NCI-H345 (cell line): ENCODE measurements at places on chromosomes 5 and 9.

DNA sequence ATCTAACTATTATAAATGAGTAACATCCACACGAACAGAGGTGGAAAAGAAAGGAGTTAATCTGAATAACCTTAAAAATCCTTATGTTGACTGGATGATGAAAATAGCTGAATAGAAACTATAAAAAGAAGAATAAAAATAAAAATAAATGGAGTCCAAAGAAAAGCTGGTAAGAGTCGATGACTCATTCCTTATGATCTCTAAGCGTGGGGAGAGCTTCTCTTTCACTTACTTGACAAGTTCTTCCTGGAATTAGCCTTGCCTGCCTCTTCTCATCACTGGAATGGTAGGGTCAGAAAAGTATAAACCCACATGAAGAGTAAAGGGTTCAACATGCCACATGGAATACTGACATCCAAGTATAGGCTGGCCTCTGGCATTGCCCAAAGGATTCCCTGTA, 477.0 kb upstream of the RGMB start:
- no peak for DNase-seq

DNA sequence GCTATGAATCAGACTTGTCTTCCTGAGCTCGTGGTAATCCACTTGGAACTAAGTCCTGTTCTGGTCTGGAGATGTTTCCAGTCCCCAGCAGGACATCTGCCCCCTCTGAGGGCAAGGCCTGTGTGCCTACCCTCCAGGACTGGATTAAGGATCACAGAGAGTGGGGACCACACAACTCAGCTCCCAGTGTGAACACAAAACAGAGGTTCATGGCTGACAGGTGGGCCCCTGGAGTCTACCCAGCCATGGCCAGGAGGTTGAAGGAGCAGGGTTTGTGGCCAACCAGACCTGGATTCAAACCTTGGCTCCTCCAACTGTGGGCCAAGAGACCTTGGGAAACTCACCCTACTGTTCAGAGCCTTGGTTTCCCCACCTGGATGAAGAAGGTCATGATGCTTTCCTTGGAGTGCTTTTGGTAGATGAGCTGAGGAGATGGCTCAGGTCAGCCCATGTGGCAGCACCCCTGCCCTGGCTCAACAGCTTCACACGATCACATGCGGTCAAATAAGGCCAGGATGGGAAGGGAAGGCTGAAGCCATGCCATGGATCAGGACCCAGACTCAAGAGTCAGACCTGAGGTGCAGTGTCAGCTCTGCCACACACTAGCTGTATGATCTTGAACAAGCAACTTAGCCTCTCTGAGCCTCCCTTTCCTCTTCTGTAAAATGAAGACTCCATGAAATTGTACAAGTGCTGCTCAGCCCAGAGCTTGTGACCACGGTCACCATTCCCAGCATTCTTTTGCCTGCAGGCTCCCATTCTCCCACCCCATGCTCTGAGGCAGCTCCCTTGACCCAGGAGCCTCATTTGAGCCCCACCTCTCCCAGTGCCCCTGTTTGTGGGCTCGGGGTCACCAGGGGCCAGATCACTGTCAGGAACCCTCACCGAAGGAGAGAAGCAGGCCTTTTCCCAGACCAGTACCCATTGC, 27.3 kb upstream of the ANGPTL2 start:
- no peak for DNase-seq

GRCh38 chr5:74935752-74936091, 69.5 kb upstream of the FAM169A start:
- DNase-seq = no peak

DNA sequence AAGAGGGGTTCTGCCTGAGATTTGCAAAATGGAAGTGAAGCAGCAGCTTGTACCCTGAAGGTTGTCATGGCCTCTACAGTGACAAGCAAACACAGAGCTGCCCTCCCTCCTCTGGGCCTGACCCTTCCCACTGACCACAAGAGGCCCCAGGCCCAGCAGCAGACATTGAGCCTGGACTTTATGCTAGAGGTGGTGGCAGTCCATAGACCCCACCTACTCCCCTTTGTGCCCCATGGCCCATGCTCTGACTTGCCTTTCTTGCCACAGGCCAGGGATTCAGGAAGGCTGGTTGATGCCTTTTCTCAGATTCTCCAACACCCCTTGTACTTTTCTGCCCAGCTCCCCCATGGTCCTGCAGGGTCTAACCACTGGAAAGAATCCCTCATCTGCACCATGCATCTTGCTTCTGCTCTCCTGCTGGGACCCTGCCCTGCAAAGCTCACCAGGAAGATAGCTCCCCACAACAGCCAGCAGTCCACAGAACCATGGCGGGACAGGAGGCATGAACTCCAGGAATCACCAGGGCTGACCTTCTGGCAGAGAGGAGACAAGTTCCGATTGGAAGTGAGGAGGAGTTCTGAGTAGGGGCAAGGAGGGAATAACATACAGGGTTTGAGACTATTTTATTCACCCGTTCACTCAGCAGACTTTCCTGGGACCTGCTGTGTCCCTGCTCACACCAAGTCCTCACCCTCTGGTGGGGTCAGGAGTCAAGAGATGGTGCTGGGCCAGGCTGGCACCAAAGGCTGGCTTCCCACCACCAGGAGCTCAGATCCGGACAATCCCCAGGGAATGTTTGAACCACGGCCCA, 263.8 kb downstream of the SYK start:
- DNase-seq = no peak

DNA sequence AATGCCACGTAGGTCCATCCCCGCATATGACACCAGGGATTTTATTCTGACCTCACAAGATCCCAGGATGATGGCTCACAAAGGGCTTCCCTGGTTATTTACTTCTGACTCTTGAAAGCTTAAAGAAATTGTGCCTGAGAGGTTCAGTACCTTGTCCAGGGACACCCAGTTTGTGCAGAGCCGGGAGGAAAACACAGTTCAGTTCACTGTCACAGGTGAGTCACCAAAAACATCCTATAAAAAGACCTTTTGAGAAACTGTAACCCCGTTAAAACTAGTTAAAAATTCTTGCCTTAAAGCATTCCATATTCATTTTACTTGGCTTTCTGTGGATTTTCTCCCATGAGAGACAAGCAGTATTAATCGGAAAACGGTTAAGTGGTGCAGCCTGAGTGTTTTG, 56.6 kb downstream of the ZNF510 start:
- DNase-seq = no peak

DNA sequence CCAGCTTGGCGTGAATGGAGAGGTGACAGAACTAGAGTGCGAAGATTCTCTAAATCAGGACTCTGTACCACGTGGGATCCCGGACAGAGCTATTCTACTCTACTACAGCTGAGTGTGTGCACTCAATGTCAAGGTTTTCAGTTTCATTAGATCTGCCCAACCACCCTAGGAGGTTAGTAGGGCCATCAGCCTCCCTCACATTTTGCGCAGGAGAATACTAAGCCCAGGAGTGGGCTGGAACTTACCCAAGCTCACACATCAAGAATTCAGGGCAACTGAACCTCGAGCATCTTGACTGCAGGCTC, 68.3 kb upstream of the TBC1D2 start:
- no peak for DNase-seq

GRCh38 chr5:11527652-11528349, 376.4 kb downstream of the CTNND2 start:
- DNase-seq = no peak

DNA sequence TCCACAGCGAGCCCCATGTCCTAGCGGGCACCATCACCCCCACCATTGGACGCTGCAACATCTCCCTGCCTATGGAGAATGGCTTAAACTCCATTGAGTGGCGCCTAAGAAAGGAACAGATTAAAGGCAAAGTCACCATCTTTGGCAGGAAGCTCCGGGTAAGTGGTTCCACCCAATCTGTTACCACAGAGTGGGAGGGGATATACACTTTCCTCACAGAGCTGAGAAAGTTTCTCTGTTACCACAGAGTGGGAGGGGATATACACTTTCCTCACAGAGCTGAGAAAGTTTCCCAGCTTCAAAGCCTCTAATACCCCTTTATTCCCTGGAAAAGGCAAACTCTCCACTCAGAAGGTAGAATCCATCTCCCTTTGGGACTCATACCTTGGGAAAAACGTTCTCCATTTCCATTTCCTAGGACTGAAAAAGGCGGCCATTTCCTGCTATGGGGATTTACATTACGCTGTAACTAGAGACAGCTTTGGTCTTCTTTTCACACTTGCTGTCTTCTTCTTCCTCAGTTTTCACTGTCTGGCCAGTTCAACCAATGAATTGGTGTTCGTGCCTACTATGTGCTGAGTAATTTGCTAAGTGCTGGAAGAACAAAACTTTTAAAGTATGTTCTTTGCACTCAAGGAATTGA, 63.4 kb upstream of the WWC1 start:
- DNase-seq = no peak

GRCh38 chr9:125757834-125758233, 10.7 kb downstream of the PBX3 start:
- DNase-seq = no peak

DNA sequence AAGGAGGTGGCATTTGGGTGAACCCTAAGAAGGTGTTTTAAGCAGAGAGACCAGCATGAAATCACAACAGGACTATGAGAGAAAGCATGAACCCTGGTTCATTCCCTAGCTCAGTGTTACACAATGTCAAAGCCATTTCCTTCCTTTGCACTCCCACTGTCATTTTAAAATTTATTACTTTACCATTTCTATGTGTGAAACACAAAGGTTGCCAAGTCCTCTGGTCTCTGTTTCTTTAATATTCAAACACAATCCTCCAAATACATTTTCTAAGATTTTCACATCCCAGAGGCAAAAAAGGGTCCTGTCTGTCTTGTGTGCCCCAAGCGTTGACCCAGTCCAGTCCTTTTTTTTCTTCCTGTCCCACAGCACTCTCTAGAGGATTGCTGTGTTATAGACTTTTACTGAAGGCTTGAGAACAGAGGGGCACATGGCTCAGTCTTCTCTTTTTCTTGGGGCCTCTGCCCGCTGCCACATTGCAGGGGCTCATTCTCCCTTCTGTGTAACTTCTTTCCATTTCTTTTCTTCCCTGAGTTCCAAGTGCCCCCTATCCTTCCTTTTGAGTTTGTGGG, 78.6 kb upstream of the SLC28A3 start:
- no peak for DNase-seq

- no peak for DNase-seq
These were observed 94.3 kb downstream of the WDR41 start for GRCh38 chr5:77397686-77398292.

DNA sequence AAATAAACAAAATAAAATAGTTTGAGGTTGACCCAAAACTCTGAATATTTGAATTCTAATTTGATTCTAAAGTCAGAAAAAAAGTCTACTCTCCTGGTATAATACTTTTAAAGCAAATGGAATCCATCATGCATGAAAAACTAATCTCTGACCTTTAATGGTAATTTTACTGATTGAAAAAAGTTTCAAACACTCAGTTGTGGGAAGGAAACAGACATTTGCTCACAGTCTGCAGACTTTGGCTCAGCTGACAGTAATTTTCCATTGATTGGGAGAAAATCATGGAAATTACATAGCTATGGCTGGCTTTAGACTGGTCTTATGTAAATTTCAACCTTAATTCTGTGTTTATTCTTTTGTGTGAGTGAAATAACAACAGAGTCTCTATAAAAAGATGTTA, 574.3 kb downstream of the PDE4D start:
- no peak for DNase-seq

DNA sequence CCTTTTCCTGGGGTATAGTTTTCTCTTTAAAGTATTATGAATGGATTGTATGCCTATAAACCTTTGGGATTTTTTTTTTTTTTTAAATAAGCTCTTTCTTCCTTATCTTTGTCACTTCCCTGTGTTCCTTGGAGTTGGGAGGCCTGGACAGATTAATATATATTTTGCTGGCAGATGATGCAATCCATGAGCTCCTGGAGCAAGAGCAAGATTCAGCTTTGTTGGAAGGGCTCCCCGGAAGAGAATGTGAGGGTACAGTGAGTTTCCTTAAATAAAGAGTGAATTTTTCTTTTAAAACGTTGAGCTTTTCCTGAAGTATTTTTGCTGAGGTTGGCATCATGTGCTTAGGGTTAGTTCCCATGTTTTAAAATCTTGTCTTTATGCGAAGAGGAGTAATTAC, 98.7 kb upstream of the SLC28A3 start:
- no peak for DNase-seq

DNA sequence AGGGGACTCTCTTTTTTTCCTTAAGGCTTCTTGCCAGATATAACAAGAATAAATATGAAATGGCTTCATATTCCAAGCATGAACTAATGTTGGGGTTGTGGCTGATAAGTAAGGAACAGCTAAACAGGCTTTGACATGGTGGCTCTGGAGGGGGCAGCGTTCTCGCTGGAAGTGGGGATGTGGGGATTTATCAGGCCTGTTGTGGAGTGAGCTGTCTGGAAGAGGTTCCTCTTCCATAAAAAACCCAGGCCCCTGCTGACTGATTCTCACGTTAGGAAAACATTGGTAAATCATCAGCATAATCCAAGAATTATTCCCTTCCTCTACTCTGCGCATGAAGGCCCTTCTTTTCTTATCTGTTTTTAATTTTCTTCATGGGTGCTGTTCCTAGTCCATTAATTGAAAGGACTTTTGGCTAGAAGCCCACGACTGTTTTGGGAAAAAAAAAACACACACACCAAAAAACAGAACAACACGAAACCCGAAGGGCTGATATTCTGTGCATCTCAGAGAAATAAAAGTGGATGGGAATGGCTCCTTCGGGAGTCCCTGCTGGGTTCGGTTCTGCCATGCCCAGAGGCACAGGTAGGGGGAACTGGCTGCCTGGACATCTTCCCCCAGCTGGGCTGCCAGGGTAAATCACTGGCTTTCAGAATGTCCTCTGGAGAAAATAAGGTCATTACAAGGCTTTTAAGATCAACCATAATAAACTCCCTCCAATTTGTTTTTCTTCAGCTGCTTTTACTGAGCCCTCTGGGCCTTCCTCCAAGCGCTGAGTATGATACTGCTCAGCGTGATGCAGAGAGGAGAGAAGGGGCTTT, 297.0 kb downstream of the SLIT3 start:
- no peak for DNase-seq

GRCh38 chr5:154713615-154714125, 41.5 kb upstream of the LARP1 start:
- DNase-seq = no peak

- no peak for DNase-seq
These were observed 51.7 kb downstream of the CPLANE1 start for GRCh38 chr5:37197340-37198050.

DNA sequence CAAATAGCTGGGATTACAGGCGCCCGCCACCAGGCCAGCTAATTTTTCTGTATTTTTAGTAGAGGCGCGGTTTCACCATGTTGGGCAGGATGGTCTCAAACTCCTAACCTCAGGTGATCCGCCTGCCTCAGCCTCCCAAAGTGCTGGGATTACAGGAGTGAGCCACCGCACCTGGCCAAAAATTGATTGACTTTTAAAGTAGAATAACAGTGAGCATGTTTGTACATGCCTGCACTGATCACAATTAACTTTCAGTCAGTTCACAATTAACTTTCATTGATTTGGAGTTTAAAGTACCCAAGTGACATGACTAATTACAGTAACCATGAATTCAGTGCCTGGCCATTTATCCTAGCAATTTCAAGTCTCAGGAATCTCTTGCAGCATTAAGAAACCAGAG, 61.3 kb downstream of the ANKH start:
- DNase-seq = no peak

DNA sequence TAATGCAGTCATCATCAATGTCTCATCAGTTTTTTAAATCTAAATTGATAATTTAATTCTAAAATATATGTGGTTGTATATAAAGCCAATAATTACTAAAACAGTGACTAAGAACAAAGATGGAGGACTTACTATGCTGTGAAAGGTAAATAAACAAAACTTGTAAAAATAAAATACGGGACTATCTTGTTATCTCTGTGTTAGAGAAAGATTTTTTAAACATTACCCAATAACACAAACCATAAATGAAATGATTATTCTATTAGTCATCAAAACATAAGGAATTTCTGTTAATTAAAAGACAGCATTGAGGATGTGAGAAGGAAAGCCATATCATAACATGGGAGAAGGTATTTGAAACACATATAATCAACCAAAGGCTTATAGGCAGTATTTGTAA, 226.2 kb upstream of the SMC2 start:
- no peak for DNase-seq
